ENCODE measurements at places on chromosomes 12 and 14. TPM values are rescaled to one million over a fixed set of nuclear protein-coding genes. Genes with fewer than 3 reads are reported as not detected.

The CELA1 gene
- total RNA-seq: not detected

DNA sequence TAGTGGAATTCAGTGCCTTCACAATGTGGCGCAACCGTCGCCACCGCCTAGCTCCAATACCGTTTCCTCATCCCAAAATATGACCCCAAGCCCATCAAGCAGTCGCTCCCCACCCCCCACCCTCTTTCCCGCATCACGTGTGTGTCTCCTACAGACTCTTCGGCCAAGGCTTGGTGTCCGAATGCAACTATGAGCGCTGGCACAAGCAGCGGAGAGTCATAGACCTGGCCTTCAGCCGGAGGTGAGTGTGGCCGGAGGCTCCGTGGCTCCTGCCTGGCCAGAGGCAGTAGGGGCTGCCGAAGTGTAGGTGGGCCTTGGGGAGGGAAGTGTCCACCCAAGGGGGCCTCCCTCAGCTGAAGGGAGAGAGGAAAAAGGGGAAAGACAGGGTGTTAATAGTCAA is 15.8 kb downstream of the CYP46A1 start:
- DNase-seq: no peak
- H3K27ac ChIP-seq: no peak overlapping the region
- H3K4me3 ChIP-seq: no peak overlapping the region
- no peaks in the 10 kb centered on the region for H3K36me3 ChIP-seq
- H3K4me1 ChIP-seq: no peaks in the 10 kb centered on the region

- no peak overlapping the region for H3K4me3 ChIP-seq
- H3K27me3 ChIP-seq: no peaks in the 10 kb centered on the region
- no peak overlapping the region for H3K27ac ChIP-seq
- DNase-seq: no peak
These were observed 10.6 kb downstream of the CHST11 start for GRCh38 chr12:104467346-104467837.

The HOXC13 gene
- not detected for total RNA-seq

The SSTR1 gene
- 1.3 TPM for total RNA-seq

- H3K4me3 ChIP-seq: no peak overlapping the region
- H3K36me3 ChIP-seq: no peaks in the 10 kb centered on the region
- H3K27ac ChIP-seq: no peak overlapping the region
- H3K27me3 ChIP-seq: no peaks in the 10 kb centered on the region
These were observed 95.1 kb upstream of the NRXN3 start for GRCh38 chr14:78075033-78075432.

The ANO2 gene
- 0.59 TPM for total RNA-seq

The GPR84 gene
- 0.27 TPM for total RNA-seq

The RERG gene
- 61.6 TPM for total RNA-seq

The CLEC4D gene
- not detected for total RNA-seq

DNA sequence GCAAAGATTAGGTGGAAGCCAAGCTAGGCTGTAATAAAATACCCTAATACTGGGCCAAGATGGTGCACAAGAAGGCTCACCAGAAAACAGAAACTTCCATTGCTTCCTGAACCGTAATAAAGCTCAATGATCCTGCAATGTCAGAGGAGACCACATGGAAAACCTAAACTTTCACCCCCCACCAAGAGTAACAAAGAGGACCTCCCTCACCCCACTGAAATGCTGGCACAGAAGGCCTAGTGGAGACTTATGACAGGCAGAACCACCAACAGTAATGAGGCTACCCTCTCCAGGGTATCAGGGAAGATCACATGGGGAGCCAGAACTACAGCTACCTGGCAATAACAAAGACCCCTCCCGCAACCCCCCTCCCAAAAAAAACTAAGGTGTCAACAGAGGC is 43.1 kb downstream of the CEP83 start:
- no peak overlapping the region for H3K4me3 ChIP-seq
- no peaks in the 10 kb centered on the region for H3K27me3 ChIP-seq
- no peaks in the 10 kb centered on the region for H3K36me3 ChIP-seq
- DNase-seq: no peak

Data from uterus (tissue), 4 donors.